ENCODE measurements at places on chromosomes 2 and 18.

DNA sequence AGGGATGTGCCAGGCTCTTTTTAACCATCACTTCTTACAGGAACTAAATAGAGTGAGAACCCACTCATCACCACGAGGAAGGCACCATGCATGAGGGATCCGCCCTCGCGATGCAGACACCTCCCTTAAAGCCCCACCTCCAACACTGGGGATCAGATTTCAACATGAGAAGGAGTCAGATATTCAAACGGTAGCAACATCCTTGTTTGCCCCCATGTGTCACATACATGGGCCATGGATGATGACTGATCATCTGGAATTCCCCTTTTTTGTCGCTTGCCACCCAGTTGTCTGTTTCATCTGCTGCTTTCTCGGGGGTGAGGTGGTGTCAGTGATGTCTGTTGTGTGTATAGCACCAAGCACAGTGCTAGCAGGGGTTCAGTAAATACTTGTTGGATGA is 57.9 kb downstream of the NCK2 start:
- peak; percentile 54 for DNase-seq

DNA sequence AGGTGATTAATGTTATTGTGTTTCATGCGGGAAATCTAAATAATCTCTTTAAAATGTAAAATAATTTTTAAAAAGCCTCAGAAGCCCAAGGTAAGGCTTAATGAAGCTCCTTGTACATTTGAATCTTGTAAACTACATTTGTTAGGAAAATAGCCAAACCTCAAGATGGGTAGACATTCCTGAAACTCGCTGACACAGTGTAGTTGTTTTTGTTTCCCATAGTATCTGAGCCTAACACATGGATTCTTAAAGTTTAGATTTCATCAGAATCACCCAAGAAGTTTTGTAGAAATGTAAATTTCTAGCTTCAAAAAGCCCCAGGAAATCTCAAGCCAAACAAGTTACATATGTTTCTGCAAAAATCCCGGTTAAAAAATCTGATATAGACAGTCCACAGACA is 1221.1 kb upstream of the ACVR2A start:
- no peak for DNase-seq

DNA sequence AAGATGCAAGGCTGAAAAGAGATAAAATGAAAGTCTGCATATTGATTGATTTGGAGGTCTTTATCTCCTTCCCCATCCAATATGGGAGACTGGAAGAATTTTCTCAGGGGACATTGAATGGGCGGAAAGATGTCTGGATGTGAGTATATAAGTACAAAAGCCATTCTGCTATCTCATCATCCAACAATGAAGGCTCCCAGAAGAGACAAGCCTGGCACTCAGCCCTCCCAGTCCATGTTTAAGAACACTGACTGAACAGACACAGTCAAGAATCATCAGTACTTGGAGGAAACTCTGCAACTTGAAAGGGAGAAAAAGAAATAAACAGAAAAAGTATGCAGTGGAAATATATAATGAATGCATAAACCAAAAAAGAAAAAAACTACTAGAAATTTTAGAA is 80.9 kb downstream of the PTRHD1 start:
- no peak for DNase-seq

- DNase-seq: no peak
Observed at GRCh38 chr2:43109261-43109743, 117.1 kb downstream of the ZFP36L2 start.

DNA sequence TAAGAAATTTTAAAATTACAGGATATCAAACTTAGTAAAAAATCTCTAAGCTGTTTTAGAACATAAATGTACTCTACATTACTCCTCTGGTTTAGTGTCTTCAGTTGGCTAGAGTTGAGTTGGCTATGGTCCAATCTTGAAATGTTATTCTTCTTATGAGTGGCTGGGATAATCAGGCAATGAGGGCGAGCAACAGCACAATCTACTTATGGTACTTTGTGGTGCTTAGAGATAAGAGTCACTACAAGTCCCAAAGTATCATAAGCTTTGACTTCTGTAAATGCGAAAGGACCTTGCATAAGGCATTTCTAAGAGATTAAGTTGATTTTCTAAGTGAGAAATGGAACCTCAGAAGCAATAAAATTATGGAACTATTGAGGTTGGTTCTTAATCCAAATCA is 361.7 kb downstream of the GPD2 start:
- DNase-seq: no peak

- DNase-seq: no peak
Observed at GRCh38 chr2:239073270-239073669, 225.4 kb downstream of the TWIST2 start.

- DNase-seq: no peak
Observed at GRCh38 chr2:65351234-65351947, 81.0 kb downstream of the SPRED2 start.

DNA sequence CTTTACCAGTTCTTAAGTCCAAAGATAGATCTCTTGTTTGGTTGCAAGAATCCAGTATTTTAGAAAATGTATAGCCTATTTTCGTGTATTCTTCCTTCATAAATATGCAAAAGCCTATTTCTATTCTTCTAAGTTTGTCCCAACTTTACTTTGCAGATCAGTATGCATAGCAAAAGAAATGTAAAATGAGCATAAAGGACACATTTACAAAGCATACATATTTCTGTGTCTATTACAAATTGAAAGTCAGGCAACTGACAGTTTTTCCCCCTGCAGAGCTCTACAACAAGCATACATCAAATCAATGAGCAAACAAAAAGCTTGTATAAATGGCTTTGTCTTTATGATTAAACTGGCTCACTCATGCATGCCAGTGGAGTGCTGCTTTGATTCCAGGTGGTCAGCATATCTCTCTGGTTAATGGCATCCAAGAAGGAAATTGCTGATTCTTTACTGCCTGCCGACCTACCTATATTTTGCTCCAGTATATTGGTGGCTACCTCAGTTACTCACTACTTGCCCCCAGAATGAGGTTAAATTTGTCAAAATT is 10.0 kb upstream of the VPS54 start:
- DNase-seq: no peak

Data from stimulated activated CD4-positive, alpha-beta T cell treated with anti-CD3 and anti-CD28 coated beads, TNF-alpha, amount 100 ng/mL, for 48 hours (primary cell).